ENCODE measurements at places on chromosomes 5 and 9.

- no peak for DNase-seq
These were observed 1019.5 kb upstream of the SEMA6A start for GRCh38 chr5:117594166-117594565.

- no peak for DNase-seq
These were observed 22.4 kb upstream of the TNFAIP8 start for GRCh38 chr5:119333421-119333851.

GRCh38 chr5:135476615-135477581 lies 24.7 kb upstream of the TIFAB start:
- no peak for DNase-seq

DNA sequence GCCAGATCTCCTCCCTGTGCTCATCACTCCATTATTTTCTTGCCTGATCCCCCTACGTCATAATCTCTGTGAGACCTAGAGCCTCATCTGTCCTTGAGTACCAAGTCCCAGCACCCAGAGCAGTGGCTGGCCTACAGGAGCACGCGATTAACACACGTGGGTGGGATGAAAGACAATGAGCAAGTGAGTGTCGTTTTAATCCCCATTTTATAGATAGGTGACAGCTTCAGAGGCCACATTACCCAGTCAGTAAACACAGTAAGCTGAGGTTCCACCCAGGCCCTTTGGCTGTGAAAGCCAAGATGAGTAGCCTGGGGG lies 17.3 kb downstream of the TRUB2 start:
- DNase-seq, result no peak

DNA sequence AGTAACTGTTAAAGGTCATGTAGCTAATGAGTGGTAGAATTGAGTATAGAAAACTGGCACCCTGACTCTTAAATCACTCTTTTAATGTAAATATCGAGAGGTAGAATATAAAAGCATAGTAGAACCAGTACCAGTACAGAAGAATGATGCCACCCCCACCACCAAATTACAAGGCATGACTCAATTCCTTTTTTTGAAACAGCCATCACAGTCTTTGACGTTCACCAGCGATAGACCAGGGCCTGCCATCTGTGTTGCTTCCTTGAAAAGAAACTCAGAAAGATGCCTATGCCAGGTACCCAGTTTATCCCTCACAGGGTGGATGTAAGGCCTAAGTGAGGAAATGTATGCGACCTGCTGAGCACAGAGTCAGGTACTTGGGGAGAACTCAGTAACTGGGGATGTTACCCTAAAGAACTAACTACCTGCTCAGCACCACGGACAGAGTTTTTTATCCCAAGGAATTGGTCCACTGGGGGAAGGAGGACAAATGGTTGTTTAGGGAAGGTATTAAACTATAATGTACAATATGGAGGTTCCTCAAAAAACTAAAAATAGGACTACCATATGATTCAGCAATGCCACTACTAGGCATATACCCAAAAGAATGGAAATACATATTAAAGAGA lies 116.5 kb downstream of the BRINP1 start:
- no peak for DNase-seq
